Fibroblast of the aortic adventitia (primary cell): ENCODE measurements at places on chromosomes 6 and 20. TPM values are rescaled to one million over a fixed set of nuclear protein-coding genes. Genes with fewer than 3 reads are reported as not detected.

The SLC22A16 gene
- 0.09 TPM in 1 of 2 replicates, not detected in the other for total RNA-seq

The TSPYL4 gene
- 14.9 and 15.6 TPM in 2 replicates for total RNA-seq

The FGD2 gene
- not detected in 2 replicates for total RNA-seq

The KIF3B gene
- total RNA-seq, result 33.1 and 36.8 TPM in 2 replicates

The SLC17A1 gene
- total RNA-seq, result not detected in 2 replicates

The TRIM31 gene
- not detected in 2 replicates for total RNA-seq

The FLOT1 gene
- total RNA-seq, result 77.8 and 109 TPM in 2 replicates

The MAS1 gene
- total RNA-seq, result under 0.01 and 0.08 TPM in 2 replicates

GRCh38 chr6:23003671-23004467 is 434.5 kb downstream of the HDGFL1 start:
- peak; percentile 39 for DNase-seq

DNA sequence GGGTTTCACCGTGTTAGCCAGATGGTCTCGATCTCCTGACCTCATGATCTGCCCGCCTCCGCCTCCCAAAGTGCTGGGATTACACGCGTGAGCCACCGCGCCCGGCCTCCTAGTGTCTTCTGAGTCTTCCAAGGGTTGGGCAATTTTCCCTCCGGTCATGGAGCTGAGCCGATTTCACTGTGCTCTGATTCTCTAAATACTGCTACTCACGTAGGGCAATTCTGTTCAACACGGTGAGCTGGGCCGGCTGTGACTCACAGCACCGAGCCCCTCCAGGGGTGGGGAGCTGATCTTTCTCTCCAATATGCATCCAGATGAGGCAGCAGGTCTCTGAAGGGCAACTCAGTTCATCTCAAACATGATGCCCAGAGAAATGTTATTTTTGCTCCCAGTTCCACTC is 71.6 kb upstream of the CD93 start:
- no peak for DNase-seq

- peak; percentile 72 for DNase-seq
Measured at GRCh38 chr20:33793011-33793931, 17.9 kb upstream of the CHMP4B start.

DNA sequence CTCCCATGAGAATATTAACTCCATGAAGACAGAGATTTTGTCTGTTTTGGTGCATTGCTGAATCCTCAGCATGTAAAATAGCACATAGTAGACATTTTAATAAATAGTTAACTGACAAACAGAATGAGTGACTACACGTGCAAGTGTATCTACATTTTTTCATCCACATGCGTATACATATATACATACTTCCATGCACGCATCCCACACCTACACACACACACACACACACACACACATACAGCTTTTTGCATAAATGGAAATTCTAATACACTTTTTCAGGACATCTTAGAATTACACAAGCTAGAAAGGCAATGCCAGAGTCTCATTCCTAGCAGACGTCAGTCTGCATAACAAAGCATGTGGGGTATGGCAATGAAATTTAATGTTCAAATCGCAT is 139.7 kb upstream of the LRFN2 start:
- no peak for DNase-seq

DNA sequence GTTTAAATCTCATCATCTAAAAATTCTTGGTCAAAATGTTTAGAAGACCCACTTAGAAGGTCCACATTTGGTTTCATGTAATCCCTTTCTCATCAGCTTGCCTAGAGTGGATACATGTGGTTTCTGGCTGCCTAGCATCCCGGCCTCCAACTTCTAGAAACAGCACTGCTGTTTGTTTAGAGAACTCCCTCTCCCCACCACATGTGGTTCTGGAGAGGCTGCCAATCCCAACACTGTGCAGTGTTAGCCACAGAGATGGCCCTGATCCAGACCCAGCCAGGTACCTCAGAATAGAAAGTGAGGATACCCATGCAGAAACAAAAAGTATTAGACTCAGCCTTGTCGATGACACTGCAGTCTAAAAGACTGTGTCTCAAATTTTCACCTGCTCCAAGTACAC is 241.8 kb downstream of the BCKDHB start:
- DNase-seq, result peak; percentile 15

DNA sequence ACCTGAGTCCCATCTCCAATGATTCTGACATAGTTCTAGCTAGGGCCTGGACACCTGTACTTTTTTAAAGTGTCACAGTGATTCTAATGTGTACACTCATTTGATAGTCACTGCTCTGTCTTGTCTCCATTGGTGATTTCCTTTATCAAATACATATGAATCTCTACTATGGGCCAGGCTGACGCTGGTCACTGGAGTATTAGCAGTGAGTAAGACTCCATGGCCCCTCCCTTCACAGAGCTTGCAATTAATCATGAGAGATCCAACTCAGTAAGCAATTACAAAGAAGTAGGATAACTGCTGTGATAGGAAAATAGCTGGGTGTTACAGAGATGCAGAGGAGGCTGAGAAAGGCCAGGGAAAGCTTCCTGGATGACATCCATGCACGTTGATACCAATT is 19.3 kb upstream of the SASH1 start:
- DNase-seq, result no peak

GRCh38 chr6:11714116-11714797 is 64.3 kb downstream of the ADTRP start:
- no peak for DNase-seq

- no peak for DNase-seq
Measured at GRCh38 chr6:153476243-153476642, 345.2 kb upstream of the RGS17 start.

GRCh38 chr6:112029045-112029822 is 24.7 kb upstream of the CCN6 start:
- peak; percentile 69 for DNase-seq

DNA sequence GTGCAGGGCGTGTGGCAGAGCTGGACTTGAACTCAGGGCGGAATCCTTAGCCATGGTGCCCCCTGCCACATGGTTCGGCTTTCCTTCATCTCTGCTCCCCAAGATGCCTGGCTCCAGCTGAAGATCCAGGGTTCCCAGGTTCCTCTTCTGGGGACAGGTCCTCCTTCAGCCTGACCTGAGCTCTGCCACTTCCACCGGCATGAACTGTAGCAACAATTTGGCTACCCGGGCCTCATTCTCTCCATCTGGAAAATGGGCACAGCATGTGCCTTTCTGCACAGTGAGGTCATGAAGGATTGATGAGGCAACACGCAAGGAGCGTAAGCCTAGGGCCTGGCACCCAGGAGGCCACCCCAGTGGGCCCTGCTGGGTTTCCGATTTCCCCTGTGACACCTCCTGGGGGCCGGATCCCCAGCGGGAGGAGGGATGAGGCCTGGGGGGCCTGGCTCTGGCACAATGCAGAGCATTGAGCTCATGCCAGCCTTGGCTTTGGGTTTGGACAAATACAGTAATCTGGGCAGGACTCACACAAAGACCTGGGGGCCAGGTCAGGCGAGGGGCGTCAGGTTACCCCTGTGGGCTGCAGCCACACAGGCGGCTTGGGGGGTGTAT is 74.0 kb downstream of the CEBPB start:
- DNase-seq, result no peak

DNA sequence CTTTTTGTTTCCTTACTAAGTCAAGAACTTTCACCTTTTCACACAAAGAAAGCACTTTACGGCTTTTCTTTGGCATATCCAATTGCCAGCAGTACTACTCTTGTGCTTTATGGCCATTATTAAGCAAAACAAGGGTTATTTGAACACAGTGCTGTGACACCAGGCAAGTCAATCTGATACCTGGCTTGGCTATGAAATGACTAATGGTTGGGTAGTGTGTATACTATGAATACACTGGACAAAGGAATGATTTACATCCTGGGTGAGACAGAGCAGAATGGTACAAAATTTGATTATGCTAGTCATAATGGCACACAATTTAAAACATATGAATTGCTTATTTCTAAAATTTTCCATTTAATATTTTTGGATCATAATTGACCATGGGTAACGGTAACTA is 22.1 kb upstream of the ADGRF1 start:
- DNase-seq, result no peak

DNA sequence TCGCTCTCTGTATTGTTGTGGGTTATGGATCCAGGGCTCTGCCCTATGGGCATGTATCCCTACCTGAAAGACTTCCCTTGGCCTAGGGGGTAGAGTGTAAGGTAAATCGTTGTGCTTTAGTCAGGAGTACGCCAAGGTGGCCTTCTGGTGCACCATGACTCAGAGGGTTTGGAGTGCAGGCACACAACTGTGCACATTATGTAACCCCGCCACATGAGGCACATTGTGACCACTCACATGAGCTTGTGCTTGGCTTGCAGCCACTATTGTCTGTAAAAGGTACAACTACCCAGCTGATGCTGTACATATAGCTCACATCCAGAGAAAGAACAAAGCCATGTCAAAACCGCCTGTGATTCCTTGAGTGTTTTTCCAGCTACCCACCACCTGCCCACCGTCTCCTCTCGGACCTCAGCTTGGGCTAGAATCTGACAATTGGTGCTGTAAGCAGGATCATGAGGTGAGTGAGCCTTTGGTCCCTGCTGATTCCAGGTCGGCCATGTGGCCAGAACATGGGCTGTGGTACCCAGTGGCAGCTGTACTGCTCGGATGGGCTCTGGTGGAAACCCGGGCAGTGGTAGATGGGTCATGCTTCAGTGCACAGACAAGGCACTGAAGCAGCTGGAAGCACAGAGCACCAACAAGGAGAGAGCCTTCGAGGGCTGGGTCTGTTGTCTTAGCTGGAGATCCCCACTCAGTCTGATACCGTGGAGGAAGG is 33.8 kb downstream of the HDDC2 start:
- peak; percentile 16 for DNase-seq

GRCh38 chr6:91043751-91044150 is 456.9 kb upstream of the MAP3K7 start:
- no peak for DNase-seq

- no peak for DNase-seq
Measured at GRCh38 chr6:37243816-37244370, 13.7 kb upstream of the TBC1D22B start.

DNA sequence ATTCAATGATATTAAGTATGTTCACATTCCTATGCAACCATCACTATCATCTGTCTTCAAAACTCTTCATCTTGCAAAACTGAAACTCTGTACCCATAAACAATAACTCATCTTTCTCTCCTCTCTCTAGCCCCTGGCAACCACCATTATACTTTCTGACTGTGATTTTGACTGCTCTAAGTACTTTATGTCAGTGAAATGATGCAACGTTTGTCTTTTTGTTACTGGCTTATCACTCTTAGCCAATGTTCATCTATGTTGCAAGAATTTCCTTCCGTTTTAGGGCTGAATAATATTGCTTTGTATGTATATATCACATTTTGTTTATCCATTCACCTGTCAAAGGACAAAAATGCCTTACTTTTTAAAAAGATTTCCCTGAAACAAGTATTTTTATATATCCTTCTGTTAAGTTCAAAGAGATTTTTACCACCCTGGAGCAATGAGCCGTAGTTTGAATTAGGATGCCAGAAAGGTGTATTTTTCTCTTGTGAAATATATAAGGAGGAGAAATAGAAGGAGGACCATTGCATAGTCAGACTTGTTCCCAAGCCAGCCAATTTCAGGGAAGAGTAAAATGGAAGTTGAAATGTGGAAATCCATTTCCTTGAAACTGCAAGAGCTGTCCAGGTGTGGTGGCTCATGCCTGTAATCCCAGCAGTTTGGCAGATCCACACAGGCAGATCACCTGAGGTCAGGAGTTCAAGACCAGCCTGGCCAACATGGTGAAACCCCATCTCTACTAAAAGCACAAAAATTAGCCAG is 4.0 kb upstream of the CGAS start:
- peak; percentile 59 for DNase-seq

- DNase-seq, result peak; percentile 88
Measured at GRCh38 chr6:80438772-80439171, 332.3 kb downstream of the BCKDHB start.

- DNase-seq, result peak; percentile 54
Measured at GRCh38 chr6:136866872-136867416, 44.6 kb downstream of the PEX7 start.
